ENCODE measurements at places on chromosomes 13 and 19. TPM values are rescaled to one million over a fixed set of nuclear protein-coding genes. Genes with fewer than 3 reads are reported as not detected.

DNA sequence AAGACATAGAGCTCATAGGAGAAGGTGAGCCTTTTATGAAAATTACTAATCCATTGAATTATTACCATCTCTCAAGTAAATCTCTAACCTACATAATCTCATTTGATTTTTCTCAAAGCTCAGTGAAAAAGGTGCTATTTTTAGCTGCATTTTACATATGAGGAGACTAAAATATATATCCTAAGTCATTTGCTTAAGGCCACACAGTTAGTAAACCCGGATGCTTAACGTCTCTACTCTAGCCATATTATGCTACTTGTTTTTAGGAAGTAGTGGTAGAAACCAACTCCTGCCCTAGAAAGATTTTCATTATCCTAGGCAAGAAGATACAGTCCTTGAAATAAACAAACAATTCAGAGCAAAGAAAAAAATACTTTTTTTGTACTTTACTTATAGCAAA, 108.9 kb downstream of the RBM26 start:
- DNase-seq, result no peak

DNA sequence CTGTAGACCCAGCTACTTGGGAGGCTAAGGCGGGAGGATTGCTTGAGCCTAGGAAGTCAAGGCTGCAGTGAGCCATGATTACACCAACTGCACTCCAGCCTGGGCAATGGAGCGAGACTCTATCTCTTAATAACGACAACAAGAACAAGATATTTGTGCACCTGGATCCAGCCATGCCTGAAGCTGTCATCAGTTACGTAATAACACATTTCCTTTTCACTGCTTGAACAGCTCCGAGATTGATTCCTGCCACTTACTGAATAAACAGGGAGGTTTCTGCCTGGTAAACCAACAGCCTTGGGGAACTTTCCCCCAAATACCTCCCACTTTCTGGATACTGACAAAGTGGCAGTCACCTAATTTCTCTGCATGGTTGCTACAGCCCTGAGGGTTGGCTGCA, 5.4 kb downstream of the KANK2 start:
- no peak for DNase-seq

GRCh38 chr13:76717092-76717491, 169.1 kb downstream of the KCTD12 start:
- DNase-seq, result no peak

DNA sequence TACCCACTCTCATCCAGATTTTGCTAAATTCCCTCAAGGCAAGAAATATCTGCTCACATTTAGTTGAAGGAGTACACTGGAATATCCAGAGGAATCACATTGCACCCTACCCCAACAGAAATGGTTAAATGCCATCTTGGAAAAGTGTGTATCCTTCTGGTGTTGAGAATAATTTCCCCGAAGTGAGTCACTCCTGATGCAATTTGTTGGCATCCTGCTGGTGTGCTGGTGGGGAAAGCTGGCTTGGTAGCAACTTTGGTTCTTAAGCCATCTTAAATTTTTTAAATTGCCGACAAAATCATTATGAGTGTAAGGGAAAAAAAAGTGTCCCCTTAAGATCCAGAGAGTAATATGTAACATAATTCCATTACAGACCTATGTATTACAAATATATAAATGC, 337.3 kb upstream of the DACH1 start:
- peak; percentile 61 for DNase-seq

The TTC9B gene
- 0.17 TPM for total RNA-seq

The CYP2A7 gene
- total RNA-seq, result not detected

The ZNF578 gene
- not detected for total RNA-seq
